Endothelial cell (in vitro differentiated cells): ENCODE measurements at places on chromosomes 4 and X.

- no peak for DNase-seq
Observed at GRCh38 chrX:17818726-17819125, 42.4 kb downstream of the RAI2 start.

- no peak for DNase-seq
Observed at GRCh38 chr4:118964891-118965411, 76.3 kb downstream of the SYNPO2 start.

- no peak for DNase-seq
Observed at GRCh38 chr4:105139646-105140045, 7.0 kb upstream of the TET2 start.

- no peak for DNase-seq
Observed at GRCh38 chr4:106694232-106694631, 325.7 kb upstream of the GIMD1 start.

- no peak for DNase-seq
Observed at GRCh38 chr4:182922501-182923284, 5.5 kb upstream of the DCTD start.

GRCh38 chr4:189002475-189002874 is 863.2 kb downstream of the TRIML1 start:
- DNase-seq = no peak

GRCh38 chrX:18994713-18995112 is 10.8 kb upstream of the PHKA2 start:
- no peak for DNase-seq

- no peak for DNase-seq
Observed at GRCh38 chr4:49516796-49517195, 530.7 kb downstream of the CWH43 start.

GRCh38 chrX:50684871-50685270 is 129.1 kb downstream of the SHROOM4 start:
- no peak for DNase-seq

DNA sequence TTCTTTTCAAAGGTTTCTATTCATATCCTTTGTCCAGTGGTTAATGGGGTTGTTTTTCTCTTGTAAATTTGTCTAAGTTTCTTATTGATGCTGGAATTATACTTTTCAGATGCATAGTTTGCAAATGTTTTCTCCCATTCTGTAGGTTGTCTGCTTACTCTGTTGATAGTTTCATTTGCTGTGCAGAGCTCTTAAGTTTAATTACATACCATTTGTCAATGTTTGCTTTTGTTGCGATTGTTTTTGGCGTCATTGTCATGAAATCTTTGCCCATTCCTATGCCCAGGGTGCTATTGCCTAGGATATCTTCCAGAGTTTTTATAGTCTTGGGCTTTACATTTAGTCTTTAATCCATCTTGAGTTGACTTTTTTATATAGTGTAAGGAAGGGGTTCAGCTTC is 21.2 kb upstream of the UGT8 start:
- DNase-seq = no peak

DNA sequence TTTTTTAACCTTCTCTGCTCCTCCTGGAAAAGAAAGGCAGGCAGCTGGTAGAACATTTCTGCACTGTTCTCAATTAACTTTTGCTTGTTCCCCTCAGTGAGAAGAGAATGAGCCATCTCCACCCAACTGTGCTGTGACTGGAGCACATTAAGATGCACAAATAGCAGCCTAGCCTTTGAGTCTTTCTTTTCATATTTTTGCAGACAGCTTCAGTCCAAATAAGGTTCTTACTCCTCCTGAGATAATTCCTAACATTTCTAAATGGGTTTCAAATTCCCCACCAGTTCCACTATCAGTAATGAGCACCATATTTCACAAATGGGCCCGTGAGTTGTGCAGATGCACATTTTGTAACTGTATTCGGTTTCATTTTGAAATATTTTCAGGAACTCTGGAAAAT is 118.6 kb downstream of the SPCS3 start:
- no peak for DNase-seq

DNA sequence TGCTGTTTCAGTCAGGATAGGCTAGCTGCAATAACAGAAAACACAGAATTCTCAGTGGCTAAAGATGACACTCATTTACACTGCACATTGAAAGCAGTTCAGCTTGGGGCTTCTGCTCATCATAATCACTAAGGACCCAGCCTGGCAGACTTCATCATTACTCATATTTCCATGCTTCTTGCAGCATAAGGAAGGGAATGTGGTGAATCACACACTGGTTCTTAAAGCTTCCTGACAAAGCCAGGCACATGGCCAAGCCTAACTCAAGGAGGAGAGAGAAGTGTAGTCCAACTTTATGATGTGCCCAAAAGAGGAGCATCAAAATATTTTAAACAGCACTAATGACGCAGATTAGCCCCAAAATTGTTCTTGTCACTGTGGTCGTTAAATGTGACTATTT is 186.5 kb downstream of the BANK1 start:
- no peak for DNase-seq

- no peak for DNase-seq
Observed at GRCh38 chr4:8697826-8698225, 105.3 kb downstream of the CPZ start.

DNA sequence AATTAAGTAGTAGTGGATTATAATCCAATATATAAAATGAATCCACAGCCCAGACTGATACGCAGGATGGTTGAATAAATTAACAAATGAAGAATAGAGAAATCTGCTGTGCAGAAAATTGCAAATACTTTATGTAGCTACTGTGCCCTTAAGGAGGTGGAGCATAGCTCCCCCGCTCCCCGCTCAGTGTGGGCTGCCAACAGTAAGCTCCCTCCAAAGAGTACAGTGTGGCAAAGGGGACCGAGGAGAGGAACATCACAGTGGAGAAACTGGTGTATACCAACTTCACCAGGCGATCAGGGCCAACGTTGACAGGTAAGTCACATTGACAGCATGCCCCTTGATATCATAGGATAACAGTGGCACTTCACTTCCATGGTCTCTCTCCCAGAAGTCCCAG is 57.9 kb upstream of the CLDN34 start:
- no peak for DNase-seq

DNA sequence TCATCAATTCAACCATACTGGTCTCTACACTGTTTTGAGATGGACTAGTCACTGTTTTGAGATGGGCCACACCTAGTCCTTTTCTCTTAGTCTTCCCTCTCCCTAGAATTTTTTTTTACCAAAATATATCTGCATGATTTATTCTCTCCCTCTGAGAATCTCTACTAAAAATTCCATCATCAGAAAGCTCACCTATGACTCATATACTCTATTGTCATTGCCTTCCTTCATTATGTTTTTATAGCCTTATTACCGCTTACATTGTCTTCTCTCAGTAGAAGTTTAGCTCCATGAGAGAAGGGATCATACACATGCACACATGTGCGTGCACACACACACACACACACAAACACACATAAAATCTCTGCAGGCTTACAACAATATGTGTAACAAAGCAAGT is 303.6 kb downstream of the PCDH10 start:
- no peak for DNase-seq

DNA sequence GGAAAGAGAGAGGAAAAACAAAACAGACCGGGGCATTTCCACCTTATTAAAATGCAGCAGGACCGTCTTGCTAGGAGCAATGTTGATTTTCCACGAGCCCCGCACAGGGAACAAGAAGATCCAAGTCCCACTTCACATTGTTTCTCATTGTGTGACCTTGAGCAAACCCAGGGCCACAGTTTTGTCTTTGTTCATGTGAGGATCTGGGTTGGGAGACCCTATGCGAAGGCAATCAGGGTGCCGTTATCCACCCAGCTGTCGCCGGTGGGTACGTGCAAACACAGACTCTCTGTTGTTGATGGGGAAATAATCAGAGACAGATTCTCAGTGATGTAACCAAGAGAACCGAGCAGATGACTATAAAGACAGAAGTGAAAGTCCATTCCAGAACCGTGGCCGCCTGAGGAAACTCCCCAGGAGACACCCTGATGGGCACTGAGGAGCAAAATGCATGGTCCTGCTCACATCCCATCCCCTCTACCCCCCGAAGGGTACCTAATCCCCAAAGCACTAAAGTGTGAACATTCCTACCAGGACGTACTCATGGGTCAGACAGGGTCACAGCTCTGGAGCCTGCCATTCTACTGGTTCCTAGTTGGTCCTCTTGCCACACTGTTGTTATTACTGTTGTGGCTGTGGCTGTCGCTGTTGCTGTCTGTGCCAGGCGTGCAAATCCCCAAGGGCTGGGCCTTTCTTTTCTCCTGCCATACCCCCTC is 102.7 kb upstream of the RBPJ start:
- DNase-seq = no peak

DNA sequence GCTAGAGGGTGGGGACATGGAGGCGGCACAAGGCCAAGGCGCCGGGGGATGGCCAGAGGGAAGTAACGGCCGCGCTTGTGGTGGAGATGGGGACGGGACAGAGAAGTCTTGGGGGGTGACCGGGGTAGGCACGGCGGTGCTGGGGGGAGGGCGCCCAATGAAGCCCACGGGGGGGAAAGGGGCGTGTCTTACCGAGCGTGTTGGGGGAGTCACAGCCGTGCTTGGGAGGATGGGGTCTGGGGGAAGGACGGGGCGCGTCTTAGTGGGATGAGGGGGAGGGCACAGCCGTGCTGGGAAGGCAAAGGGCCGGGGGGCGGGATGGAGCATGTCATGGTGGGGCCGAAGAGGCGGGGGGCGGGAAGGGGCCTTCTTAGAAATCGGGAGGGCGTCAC is 952 bp downstream of the ARSD start:
- peak; percentile 34 for DNase-seq

DNA sequence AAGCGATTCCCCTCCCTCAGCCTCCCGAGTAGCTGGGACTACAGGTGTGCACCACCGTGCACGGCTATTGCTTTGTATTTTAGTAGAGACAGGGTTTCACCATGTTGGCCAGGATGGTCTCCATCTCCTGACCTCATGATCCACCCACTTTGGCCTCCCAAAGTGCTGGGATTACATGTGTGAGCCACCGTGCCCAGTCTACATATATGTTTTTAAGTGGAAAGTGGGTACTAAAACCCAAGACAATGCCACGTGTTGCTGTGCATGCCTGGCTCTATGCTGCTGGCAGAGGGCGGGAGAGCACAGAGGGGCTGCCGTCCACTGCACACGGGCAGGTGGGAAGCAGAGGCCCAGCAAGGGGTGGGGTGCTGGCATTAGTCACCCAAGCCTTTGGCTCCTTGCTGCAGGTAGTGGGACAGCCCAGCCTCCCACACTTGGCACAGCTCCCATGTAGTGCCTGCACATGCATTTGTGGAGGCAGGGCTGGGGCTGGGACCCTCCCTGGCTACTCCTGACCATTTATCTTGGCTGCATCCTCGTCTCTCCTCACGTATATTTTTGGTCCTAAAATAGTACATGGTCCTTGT is 3.5 kb downstream of the EMD start:
- DNase-seq = no peak

DNA sequence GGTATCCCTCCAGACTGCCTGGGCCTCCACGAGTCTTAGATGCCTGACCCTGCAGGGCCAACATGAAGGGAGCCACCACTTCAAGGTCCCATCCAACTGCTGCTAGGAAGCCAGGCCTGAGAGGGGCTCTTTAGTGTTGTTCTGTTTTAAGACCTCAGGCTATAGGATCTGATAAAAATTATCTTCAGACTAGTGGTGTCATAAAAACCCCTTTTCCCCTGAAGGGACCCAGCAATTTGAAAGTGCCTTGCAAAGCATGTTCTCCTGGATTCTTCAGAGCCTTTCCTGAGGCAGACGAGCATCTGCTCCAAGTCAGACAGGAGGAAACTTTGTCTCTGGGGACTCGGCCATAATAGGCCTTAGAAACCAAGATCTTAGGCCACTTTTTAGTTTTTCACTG is 26.9 kb downstream of the TSPAN5 start:
- no peak for DNase-seq

GRCh38 chrX:107658660-107659059 is 30.4 kb downstream of the PRPS1 start:
- DNase-seq = no peak

DNA sequence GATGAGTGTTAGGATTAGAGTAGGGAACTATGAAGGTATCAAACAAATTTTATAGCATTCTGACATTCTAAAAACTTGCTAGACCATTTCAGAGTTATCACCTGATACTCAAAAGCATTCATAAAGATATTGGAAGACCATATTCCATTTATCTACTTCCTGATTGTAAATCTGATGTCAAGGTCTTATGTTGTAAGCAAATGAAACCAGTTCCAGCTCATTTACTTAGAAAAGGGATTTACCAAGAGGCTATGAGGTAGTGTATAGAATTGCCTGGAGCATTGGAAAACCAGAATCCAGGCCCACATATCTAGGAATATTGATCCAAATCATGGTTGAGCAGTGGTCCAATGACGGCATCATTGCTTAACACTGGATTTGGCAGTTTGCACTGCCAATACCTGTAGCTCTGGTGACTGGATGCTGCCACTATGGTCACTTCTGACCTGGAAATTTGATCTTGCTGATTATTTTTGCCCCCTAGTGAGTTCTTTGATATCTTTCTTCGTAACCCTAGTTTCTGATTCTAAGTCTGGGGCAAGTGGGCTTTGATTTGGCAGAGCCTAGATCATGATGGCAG is 25.4 kb downstream of the ARFIP1 start:
- DNase-seq = no peak

DNA sequence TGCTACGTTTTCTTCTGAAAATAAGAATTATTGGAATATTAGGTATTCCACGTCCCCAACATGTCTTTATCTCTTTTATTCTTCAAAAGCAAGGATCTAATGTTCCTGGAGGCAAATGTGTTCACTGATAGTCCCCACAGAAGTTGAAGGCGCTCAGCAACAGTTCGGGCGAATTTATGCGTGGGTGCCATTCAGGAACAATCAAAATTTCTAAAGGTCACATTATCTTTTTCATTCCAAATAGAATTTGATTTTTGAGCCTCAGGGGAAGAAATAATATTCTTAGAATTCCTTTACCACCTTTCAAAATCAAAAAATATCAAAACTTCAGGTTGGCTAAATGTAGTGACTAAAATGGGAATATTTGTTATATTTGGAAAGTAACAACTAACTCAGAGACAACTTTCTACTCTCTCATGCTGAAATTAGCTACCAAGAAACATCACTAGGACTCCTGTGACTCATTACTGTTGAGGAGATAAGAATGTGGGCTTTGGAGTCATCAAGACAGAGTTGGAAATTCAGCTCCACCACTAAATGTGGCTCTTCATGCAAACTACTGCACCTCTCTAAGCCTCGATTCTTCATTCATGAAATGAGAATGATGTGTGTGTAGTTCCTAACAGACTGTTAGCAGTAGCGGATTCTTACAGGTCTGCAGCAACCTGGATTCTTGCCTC is 72.3 kb upstream of the KIT start:
- no peak for DNase-seq

DNA sequence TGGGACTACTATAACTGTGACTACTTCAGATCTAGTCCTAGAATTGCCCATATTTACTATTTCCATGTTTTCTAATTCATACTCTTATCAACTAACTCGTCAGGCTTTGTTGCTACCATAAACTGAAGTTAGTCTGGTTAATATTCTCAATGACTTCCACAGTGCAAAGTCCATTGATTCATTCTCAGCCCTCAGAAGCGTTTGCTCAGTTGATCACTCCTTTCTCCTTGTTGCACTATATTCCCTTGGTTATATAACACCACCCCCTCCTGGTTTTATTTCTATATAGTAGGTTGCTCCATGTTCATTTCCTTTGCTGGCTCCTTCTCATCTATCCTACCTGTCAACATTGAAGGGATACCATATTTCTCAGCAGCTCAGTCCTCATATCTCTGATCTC is 27.2 kb upstream of the SLC6A14 start:
- DNase-seq = no peak

GRCh38 chrX:136667446-136668168 is 19.6 kb downstream of the CD40LG start:
- DNase-seq = no peak

- DNase-seq = no peak
Observed at GRCh38 chr4:119930546-119930945, 136.1 kb downstream of the MAD2L1 start.
